ENCODE measurements at places on chromosomes 16 and 17.

DNA sequence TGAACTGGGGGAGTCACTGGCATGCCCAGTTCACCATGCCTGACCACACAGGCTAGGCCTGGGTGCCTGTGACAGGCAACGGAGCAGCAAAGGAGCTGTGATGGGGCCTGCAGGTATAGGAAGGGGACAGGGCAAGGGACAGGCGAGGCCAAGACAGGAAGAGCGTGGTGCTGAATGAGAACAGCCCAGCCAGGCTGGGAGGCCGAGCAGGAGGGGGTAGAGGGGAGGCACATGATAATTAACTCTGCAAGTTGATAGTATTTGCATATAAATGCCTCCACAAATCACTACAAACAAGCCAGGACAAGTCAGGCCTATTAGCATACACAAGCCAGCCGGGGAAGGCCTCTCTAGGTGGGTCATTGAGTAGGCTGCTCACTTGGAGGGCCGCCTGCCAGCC lies 7.8 kb downstream of the ZFHX3 start:
- DNase-seq, result no peak

DNA sequence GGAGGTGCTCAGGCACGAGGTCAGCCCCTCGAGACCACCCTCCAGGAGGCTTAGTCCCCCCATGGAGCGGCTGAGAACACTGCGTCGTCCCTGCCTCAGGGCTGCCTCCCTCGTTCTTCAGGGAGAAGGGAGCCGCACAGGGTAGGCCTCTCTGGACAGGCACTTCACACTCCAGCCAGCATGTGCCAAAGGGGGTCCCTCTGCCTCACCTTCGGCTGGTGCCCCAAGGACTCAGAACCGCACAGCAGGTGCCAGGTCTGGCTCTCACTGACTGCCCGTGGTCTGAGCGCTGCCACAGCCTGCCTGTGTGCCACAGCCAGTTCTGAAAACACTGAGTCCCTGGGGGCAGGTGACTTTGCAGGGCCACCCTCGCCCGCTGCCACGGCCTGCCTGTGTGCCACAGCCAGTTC lies 7.1 kb downstream of the P2RX5 start:
- DNase-seq, result no peak

DNA sequence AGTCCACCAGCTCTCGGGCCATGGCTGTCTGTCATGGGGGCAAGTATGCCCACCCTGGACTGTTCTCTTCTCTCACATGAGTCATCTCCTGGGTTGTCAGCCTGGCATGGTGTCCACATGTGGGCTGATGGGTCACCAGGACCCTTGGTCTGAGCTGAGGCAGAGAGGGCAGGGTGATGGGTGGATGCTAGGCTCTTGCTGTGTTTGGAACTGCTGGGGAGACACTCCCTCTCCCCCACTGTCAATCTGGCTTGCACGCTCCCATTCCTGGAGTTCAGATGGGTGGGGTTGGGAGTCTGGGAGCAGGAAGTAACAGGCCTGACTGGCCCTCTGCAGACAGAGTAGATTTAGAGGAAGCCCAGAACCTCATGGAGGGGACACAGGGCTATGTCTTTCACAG lies 28.9 kb downstream of the KSR1 start:
- DNase-seq, result no peak

DNA sequence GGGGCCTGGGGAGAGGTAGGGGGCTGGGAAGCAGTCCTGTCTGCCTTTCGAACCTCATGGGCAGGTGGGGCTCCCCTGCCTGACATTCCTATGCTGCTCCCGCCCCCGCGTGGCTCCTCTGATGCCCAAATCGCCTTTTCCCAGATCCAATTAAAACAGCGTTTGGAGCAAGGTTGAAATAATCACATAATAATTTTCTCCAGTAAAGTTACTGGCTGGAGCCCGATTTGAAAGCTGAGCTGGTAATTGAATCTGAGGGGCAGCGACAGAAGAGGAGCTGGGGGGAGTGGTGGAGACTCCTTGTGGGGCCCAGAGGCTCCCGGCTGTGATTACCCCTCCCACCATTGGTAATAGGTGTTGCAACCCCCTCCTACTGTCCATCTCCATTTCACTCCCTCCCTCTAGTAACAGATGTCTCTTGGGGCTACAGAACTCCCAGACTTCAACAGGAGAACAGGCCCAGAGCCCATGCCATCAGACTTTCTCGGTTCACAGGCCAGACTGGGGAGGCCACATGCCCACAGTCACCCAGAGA lies 38.9 kb upstream of the C1QL1 start:
- no peak for DNase-seq

GRCh38 chr17:75996665-75997590 lies 3.7 kb upstream of the CDK3 start:
- DNase-seq, result no peak

- no peak for DNase-seq
Observed at GRCh38 chr17:12316021-12316420, 295.3 kb downstream of the MAP2K4 start.

GRCh38 chr16:56919099-56919800 lies 12.7 kb upstream of the HERPUD1 start:
- DNase-seq, result no peak

DNA sequence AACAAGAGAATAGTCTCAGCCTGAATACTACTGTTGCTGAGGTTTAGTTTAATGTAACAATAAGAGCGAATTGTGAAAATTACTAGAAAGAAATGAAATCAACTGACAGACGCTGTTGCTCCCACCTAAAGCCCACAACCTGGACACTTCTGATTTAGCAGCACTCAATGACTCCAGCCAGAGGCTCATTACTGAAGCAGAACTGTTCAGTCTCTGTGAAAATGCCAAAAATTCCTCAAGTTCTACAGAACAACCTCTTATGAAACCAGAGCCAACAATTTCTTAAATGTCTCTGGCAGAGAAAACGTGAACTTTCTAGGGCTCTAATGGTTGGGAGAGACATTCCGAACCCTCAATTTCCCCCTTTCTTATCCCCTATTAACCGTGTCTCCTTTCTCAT lies 9.9 kb downstream of the PSME3IP1 start:
- DNase-seq, result peak; percentile 34

DNA sequence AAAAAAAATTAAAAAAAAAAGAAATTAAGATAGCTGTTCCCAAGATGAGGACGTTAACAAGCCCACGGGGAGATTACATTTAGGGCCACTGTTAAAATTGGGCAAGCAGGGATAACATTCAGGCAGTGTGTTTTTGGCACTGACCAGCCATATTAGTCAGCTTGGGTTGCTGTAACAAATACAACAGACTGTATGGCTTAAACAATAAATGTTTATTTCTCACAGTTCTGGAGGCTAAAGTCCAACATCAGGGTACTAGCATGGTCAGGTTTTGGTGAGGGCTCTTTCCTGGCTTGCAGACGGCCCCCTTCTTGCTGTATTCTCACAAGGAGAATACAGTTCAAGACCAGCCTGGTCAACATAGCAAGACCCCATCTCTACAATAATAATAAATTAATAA lies 31.3 kb downstream of the ARSG start:
- no peak for DNase-seq

DNA sequence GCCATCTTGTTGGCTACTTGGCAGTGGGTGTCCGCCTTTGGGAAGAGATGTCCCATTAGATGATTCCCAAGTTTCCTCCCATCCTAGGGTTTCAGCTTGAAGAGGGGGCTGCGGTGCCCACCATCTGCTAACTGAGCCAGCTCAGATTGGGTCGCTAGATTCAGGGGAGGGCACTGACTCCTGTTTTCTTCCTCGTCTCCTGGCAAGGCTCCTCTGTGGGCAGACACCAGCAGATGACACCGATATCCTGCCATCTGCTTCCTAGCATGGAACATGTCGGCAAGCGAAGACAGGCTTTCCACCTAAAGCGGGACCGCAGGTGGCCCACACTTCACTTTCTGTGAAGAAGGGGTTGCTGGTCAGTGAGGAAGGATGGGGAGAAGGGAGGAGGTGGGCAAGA lies 27.3 kb downstream of the C17orf75 start:
- no peak for DNase-seq

GRCh38 chr17:80992948-80993624 lies 1.4 kb downstream of the CHMP6 start:
- no peak for DNase-seq

GRCh38 chr17:7477392-7478275 lies 1.8 kb downstream of the ZBTB4 start:
- no peak for DNase-seq

- DNase-seq, result peak; percentile 81
Observed at GRCh38 chr17:62966426-62967204, 580 bp downstream of the TANC2 start.

GRCh38 chr17:35894206-35894605 lies 14.0 kb upstream of the CCL5 start:
- no peak for DNase-seq

DNA sequence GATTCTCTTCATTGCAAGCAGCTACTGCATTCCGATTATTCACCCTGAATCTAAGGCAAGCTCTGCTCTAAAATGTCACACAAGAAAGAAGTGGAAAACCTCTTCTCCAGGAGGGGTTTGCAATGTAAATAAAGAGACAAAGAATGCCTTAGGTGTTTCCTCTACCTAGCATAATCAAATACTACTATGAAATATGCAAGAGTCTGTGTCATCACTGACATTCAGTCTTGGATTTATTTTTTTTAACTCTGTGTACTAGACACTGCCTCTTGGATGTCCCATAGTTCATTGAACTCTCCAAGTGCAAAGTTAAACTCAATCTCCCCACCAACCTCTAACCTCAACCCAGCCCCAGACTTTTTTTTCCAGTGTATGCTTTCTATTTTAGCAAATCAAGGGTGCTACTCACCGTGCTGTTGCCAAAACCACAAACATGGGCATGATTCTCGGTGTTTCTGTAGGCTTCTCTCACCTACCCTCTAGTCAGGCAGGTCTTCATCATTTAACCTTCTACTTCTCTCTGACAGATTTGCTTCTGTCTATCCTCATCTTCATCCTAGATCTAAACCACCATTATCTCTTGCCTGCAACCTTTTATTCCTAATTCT lies 329.1 kb downstream of the CDH13 start:
- no peak for DNase-seq

DNA sequence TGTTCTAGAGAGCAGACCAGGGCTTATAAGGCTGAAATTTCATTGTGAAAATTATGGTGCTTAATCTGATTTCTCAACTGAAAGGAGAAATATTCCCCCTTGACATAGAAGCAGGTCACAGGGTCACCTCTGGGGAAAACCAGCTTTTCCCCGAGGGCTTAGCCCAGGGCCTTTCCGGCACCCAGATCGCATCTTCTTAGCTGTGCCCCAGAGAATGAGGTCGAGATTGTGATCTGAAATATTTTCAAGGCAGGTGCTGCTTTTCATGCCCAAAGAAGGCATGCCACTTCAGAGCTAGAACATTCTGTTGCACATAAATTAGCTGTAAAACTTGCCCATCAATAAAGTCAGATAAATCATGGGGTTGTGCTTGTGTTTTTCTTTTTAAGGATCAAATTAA lies 25.4 kb upstream of the ARHGAP17 start:
- no peak for DNase-seq

GRCh38 chr16:50010212-50010611 lies 14.8 kb upstream of the CNEP1R1 start:
- no peak for DNase-seq

- no peak for DNase-seq
Observed at GRCh38 chr16:17965133-17965900, 371.2 kb downstream of the NPIPA8 start.

DNA sequence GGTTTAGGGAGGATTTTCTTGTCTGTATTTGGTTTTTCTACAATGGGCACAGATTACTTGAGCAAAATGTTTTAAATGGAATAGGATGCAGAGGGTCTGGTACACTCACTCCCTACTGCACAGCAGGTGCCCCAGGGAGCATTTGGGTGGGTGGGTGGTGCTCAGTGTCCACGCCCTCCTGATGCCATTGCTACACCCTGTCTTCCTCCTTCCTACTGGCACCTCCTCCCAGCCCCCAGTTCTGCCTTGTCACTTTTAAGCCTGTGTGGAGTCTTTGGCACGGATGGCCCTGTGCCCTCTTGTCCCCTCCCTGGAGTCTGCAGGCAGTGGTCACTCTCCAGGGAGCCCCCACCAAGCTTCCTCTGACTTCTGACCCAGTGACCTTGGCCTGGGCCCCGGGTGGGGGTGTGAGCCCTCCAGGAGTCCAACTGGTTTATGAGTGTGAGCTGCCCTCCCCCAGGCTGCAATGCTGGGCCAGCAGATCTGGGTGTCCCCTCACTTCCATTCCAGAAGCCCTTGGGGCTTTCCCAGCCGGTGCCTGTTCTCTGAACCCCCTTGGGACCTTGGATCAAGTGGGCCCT lies 15.5 kb downstream of the LLGL2 start:
- DNase-seq, result no peak

DNA sequence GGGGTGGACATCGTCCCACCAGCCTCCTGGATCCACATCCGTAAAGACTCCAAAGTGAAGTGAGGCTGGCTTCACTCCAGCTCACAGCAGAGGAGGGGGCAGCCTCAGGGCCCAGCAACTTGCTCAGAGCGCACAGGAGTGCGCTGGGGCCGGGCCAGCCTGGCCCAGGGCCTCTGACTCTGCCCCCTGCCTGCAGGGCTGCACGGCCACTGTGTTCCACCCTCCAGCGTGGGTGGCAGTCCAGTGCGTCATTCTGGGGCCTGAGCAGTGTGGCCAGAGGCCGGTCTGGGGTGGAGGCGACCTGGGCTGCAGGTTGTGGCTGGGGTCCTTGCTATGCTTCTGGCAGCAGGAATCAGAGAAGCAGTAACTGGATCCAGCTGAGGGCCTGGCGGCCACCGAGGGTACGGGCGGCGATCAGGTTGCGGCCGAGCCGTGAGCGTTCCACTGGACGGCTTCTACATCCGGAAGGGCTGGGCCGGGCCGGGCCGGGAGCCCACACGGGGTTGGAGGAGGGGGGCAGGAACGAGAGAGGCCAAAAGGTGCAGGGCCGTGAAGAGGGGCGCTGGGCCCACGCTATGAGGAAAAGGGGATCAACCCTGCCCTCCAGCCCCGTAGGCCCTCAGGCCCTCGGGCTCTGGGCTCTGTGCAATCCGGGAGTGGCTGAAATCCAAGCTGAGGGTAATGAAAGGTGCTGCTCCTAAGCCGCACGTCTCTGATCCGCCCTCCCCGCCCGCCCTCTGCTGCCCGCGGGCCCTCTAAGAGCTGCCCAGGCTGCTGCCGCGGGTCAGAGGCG lies at the start of gene FSCN2:
Gene FSCN2, plus strand, starts transcription at position 787 of the 793 bp plus-strand sequence. CDS start 155 bp downstream, outside the sequence.
- no peak for DNase-seq

DNA sequence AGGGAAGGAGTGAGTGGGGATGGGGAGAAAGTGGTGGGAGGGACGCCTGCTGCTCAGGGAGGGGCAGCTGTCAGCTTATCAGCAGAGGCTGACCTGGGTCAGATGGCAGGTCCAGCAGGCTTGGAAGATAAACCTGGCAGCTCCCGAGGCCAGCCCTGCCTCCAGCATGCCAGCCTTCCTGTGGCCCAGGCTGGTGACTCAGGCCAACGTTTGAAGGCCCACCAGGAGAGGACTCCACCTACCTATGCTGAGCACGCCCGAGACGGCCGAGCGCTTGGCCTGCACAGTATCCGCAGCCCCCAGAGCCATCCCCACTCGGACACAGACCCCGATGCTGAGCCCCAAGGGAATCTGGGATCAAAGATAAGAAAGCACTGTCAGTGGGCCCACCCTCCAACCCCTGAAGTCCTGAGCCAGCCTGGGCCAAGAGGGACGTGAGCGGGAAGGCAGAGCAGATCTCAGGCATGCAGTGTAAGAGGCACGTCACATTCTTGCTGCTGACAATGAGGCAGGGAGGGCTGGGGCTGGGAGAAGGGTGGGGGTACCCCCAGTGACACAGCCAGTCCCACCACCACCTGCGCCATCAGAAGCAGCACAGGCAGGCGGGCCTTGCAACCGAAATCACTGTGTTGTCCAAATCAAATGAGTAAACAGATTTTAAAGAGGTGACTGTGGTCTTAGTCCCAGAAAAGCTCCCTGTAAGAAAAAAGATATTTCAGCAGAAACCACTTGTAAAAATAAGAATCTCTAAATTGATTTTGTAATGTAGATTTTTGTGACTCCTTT lies 12.4 kb downstream of the SLC47A2 start:
- DNase-seq, result no peak

GRCh38 chr16:49543631-49543946 lies 170.0 kb downstream of the C16orf78 start:
- no peak for DNase-seq

Measured in muscle of back (tissue), 13 donors.